GM03348 (cell line): ENCODE measurements at places on chromosomes 16 and 17.
A peak's percentile ranks its signal among the peaks of the same experiment; 100 is the strongest.

DNA sequence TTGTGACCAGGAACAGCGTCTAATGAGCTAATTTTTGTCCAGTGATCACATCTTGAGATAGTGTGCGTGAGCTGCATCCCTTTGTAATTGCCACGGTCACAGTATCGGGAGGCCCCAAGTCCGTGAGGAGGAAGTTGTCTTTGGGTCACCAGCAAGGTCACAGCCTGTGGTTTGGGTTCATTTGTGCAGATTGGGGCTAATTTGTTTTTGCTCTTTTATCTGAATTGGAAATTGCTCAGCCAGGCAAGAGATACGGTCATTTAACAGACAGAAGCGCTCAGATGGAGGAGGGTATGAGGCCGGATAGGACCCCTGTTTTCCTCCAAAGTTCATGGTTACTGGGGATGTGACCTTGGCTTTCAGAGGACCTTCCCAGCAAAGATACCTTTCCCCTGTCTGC is 174.1 kb downstream of the SNX29 start:
- no peak for DNase-seq

DNA sequence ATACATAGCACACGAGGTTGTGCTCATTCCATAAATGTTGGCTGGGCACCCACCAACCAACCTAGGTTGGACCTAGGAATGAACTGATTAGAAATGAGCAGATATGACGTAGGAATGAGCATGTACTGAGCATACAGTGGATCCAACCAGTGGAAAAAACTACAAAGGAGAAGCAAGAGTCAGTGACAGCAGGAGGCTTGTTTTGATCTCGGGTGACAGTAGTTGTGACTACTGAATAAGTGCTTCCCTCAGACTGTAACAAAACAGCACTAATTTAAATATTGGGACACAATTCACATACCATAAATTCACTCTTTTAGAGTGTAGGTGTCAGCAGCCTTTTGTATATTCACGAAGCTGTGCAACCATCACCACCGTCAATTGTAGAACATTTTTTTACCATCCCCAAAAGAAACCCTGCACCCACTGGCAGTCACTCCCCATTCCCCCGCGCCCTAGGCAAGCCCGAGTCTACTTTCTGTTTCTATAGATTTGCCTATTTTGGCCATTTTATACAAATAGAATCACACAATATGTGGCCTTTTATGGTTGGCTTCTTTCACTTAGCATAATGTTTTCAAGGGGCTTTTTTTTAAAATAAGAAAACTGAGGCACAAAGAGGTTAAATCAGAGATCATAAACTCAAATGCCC is 7.0 kb downstream of the VAC14 start:
- no peak for DNase-seq

- DNase-seq, result no peak
Measured at GRCh38 chr17:73029991-73030390, 62.5 kb downstream of the SLC39A11 start.

GRCh38 chr17:43169561-43170139 is 1.4 kb upstream of the NBR1 start:
- DNase-seq, result peak; percentile 12

GRCh38 chr17:76793775-76794174 is 55.9 kb downstream of the MFSD11 start:
- DNase-seq, result peak; percentile 33

DNA sequence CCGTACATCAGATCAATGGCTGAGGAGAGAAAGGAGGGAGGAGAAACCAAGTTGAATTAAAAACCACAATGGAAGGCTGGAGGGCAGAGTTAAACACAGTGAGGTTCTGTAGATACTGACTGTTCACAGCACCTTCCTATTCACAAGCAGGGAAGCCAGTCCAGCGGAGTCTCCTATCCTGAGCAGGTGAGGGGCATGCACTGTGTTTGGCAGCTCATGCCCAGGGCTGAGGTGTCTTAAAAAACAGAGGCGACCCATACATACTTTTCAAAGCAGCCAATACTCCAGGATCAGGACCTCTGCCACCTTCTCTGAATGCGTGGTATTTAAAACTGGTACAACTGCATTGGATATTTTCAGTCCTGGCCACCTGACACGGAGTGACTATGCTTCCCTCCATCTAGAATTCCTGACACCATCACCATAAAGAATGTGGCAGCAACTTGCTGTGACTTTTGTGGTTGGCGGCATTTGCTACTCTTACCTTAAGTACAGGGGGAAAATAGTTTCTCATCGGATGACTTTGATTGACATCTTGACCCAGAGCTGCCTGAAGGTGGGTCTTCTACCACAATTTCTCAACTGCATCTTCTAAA is 21.5 kb downstream of the USP22 start:
- no peak for DNase-seq

GRCh38 chr16:19850131-19850817 is 34.4 kb downstream of the GPRC5B start:
- no peak for DNase-seq

GRCh38 chr17:80096561-80097021 is 4.8 kb upstream of the GAA start:
- DNase-seq, result no peak

DNA sequence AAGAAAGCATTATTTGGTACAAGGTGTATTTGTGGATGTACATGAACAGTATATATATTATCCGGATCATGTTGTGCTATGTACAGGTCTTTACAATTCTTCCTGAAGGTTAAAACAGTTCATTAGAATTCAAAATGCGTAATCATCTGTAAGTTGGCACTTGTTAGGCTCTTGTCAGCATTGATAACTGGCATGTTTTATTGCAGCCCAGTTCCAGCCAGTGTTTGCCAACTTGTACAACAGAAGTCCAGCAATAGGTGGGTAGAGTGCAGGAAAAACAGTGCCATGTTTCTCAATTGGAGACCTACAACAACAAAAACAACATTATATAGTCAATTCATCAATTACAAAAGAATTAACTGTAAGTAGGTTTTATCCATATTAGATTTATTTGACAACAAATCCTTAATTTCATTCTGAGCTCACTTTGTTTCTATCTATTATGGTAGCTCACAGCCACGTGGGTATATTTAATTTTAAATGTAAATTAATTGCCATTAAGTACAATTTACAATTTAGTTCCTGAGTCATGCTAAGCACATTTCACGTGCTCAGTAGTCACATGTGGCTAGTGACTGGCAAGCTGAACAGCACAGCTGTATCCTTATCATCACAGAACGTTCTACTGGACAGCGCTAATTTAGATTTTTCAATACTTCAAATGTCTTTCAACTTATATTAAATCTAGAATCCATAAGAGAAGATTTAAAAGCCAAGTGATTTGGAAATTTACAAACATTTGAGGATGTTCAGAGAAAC is 8.6 kb upstream of the ANKFY1 start:
- DNase-seq, result no peak

DNA sequence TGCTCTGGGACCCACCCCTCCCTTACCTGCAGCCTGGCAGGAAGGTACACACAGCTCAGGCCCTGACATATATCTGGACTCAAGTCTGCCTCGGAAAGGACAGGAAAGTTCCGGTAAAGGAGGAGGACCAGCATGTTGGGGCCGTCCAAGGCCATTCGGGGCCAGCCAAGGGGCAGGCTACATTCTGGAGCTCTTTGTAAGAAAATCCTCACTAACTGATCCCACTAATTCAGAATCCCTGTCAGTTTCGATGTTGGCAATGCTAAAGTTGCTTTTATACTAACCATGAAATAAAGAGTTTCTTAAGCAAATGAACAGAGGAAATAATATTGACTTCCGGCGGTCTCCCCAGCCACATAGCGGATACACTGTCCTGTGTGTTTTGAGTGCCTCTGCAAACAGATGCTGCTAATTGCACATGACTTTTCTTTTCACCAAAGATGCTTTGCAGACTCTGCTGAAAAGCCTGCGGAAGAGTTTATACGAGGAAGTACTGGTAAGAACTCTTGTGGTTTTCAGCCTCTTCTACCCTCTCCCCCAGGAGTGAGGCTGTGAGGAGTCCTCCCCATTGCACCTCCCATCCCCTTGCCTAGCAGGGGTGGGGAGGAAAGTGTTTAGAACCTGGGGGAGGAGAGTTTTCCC is 54.8 kb downstream of the PLXDC1 start:
- DNase-seq, result no peak

DNA sequence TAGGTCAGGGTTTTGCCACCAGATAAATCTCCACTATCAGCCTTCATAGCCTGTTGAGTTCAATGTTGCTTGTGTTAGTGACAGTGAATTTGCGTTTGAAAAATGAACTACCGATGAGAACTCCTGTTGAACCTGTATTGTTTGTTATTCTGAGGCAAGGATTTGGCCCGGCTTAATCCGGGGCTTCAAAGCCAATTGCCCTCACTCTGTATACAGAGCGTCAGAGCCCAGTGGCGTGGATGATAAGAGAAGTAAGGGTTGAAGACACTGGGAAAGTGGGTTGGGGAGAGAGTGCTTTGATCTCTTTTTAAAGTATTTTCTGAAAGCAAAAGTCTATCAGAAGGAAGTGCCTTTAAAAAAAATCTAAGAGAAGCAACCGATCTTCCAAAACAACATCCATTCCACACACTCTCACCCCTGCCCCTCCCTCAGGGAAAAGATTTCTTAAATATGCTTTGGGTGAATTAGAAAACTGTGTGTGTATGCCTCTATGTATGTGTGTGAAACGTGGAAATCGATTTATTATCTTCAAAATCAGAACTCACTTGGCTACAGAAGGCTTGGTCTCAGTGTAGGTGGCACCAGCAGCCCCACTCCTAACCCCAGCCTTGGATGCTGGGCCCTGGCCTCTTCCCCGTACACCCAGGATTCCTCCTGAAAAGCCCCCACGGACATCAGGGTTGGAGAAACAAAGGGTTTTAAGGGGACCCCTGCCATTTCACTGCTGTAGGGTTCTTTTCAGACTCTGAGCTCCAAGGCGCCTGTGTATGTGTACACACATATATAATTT is 8.8 kb downstream of the TBX4 start:
- DNase-seq, result no peak

- no peak for DNase-seq
Measured at GRCh38 chr17:2181897-2182448, 121.6 kb downstream of the SMG6 start.

GRCh38 chr17:41919165-41919817 is 540 bp upstream of the ACLY start:
- DNase-seq, result no peak

DNA sequence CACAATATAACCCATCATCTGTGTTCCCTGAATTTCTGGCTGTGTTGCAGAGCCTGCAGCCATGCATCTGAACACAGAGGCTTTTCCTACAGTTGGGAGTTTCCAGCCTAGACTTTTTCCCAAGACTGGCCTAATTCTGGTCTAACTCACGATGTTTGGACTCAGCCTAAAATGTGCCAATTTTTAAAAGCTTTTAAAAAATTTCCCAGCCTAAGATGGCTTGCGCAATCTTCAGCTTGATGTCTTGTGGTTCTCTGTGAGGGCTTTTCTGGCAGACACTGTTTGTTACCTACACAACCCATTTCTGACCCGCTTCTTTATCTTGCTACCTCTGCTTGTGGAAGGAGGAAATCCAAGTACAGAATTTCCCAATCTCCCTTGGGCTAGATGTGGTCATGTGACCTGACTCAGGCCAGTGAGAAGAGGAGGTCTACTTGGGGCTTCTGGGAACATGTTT is 72.7 kb upstream of the GAS7 start:
- peak; percentile 47 for DNase-seq

DNA sequence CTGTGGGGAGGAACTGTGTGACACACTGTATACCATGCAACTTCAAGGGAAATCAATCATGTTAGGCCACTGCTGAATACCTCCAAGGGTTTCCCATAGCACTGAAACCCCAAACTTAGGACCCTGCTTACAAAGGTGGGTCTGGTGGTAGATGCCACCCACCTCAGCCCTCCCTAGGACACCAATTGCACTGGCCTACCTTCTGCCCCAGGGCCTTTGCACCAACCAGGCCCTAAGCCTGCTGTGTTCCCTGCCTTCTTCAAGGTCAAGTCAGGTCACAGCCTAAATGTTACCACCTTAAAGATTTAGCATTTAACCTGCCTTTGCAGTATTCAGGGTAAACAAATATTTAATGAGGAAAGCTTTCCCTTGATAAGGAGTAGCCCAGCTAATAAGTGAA is 185.8 kb downstream of the ZFHX3 start:
- no peak for DNase-seq

- DNase-seq, result peak; percentile 70
Measured at GRCh38 chr17:66949501-66949900, 15.0 kb upstream of the CACNG4 start.

GRCh38 chr17:41781404-41782110 is 5.0 kb downstream of the JUP start:
- DNase-seq, result no peak

GRCh38 chr17:79801156-79802038 is 4.5 kb upstream of the CBX8 start:
- no peak for DNase-seq

GRCh38 chr17:74842146-74842598 is 17.5 kb downstream of the GRIN2C start:
- DNase-seq, result no peak

DNA sequence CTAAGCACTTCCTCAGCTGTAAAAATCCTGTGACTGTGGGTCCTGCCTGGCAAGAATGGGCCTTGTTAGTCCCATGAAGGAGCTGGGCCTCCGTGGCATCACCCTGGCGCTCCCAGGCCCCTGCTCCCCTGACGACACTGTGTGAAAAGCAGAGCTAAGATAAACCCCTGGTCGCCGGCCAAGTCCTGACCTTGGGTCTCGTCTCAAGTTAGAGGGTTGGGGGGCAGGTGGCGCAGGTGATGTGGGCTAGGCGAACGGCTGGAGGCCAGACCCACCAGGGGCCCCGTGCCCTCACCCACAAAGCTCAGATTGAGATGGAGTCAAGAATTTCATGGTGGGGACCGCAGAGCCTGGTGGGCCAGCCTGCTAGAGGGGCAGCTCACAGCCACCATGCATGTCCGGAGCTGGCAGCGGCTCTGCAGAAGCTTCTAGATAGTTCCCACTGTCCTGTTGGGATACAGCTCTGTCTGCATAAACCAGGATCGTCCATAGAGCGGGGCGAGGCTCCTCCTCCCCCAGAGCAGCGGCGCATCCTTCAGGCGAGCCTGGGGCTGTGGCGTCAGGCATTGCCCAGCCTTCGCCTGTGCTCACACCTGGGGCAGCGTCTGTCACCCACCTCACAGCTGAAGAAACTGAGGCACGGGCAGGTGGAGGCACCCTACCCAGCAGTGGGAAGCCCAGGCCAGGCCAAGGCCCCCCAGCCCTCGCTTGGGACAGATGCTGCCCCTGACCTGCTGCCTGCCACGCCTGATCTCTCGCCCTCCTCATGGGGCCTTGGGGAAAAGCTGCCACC is 12.0 kb downstream of the CYBC1 start:
- DNase-seq, result no peak

- DNase-seq, result no peak
Measured at GRCh38 chr17:48440669-48441068, 10.7 kb upstream of the SKAP1 start.

GRCh38 chr17:53516636-53517035 is 306.1 kb upstream of the KIF2B start:
- DNase-seq, result peak; percentile 4

- DNase-seq, result no peak
Measured at GRCh38 chr17:4956493-4957061, 5.7 kb downstream of the ENO3 start.

- no peak for DNase-seq
Measured at GRCh38 chr16:53915452-53916160, 211.7 kb downstream of the FTO start.
